ENCODE measurements at places on chromosomes 6 and 20.

DNA sequence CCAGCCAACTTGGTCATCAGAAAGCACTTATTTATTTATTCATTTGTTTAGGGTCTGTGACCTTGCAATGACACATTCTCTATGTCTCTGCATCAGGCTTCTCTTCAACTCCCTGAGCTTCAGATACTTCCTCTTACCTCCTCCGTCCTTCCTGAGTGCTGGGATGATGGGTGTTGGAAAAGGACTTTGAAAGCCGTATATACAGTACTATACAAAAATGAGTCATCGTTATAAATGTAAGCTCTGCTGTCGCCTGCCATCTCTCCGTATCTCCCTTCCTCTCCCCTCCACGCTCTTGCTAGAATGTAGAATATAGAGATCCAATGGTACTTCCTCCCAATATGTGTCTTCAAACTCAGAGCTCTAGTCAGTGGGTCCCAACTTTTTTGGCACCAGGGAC lies 91.9 kb upstream of the SALL4 start:
- no peak for DNase-seq

DNA sequence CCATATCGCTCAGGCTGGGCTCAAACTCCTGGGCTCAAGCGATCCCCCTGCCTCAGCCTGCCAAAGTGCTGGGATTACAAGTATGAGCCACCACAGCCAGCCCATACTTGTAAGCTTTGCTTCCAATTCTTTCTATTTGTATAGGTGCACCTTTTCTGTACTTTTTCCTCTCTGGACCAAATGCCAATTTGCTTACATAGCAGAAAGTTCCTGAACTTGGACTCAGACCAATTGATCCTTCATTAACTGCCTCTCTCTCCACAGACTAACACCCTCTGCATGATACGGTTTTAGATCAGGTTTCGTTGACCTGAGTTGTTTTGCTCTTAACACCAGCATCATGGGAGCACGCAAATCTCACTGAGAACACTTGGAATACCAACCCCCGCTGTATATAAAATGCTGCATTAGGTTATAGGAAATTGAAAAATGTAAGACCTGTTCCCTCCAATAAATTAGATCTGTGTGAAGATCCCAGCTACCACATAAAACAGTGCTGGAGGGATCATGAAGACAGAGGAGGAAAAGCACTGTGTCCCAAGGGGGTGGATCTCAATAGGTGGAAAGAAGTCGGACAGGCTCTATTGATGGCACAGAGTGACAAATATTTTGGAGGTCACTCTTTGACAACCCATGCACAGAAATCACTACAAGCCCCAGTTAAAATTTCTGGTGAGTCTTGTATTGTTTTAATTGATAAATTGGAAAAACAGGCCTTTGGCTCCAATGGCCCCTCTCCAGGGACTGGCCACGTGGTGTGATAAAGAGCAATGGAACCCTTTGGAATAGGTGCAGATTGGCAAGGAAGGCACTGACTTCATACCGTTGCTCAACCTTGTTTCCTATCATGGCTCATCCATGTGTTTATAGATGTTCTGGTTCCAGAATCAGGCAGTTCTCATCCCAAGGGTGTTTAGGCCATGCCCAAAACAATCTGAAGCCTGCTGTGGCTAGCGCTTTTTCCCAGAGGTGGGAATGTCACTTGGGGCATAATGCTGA lies 51.2 kb downstream of the ISM1 start:
- no peak for DNase-seq

DNA sequence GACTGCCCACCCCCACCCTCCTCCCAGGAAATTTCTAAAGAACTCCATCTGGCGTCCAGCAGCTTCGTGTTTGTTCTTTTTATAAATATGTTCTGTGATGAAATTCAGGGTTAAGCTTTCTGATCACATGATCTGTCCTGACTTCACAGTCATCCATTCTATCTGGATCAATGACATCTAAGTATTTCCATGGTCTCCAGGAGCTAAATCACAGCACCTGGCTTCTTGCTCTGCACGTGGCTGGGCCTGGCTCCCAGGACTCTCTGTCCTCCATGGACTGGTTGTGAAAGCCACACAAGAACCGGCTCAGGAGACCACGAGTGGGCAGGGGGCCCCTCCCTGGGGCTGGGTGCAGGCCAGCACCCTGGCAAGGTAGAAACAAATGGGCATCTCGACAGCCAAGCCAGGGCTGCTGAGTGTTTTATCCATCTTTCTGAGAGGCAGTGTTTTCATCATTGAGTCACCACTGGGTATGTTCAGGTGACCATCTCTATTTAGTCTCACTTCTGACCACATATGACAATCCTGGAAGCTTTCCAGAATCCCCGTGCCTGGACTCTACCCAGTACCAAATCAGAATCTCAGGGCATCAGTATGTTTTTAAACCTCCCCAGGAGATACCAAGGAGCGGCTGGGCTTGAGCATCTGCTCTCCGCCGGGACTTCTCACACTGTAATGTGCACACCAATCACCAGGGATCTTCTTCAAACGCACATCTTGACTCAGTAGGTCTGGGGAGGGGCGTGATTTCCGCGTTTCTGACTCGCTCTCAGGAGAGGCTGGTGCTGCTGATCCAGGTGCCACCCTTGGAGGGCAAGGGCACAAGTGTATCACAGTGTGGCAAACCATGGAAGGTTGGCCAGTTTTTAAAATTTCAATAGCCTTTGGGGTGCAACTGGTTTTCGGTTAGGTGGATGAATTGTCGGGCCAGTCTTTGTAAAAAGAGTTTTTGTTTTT lies 31.6 kb upstream of the PXDC1 start:
- DNase-seq: no peak

DNA sequence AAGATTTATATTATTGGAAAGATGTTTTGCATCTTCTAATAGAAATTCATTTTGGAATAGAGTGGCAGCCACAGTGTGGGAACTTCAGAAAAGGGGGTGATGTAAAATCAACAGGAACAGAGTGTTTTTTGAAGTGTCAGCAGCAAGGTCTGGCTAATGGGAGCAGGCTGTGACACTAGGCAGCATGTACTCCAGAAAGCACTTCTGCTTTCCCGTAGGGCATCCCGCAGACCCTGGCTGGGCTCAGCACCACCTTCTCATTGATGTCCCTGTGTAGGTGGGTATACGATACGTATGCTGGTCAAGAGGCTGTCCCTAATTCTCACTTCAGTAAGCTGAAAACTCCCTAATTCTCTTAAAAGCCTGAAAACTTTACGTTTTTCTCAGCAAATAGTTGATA lies 74.7 kb downstream of the EYA4 start:
- no peak for DNase-seq

GRCh38 chr6:44829836-44830235 lies 442.3 kb downstream of the CDC5L start:
- DNase-seq: no peak

DNA sequence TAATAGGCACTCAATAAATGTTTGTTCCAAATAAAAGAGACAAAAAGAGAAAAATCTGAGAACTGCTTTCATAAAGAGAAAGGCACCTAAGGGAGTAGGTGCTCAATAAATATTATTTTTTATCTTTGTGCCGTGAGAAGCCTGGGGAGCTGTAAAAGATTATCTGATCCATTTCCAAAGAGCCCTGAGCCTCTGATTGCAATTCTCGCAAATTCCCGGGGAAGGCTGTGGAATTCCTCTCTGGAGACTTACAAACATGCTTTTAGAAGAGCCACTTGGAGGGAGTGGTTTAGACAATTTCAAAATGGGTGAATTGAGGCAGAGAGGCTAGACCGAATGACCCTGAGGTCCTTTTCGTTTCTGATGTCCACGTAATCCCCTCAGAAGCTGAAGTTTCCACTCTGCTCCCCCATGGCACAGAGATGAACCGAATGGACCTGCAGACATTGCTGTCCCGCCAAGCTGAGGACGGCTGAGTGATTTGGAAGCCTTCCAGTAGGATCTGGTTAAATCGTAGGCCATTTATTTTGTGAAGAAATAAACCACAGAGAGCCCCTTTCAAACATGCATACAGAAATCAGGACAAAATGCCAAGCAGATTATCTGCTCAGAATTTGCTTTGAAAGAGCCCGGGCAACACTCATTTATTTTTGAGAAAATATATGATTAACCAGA lies 77.8 kb downstream of the PKHD1 start:
- no peak for DNase-seq

DNA sequence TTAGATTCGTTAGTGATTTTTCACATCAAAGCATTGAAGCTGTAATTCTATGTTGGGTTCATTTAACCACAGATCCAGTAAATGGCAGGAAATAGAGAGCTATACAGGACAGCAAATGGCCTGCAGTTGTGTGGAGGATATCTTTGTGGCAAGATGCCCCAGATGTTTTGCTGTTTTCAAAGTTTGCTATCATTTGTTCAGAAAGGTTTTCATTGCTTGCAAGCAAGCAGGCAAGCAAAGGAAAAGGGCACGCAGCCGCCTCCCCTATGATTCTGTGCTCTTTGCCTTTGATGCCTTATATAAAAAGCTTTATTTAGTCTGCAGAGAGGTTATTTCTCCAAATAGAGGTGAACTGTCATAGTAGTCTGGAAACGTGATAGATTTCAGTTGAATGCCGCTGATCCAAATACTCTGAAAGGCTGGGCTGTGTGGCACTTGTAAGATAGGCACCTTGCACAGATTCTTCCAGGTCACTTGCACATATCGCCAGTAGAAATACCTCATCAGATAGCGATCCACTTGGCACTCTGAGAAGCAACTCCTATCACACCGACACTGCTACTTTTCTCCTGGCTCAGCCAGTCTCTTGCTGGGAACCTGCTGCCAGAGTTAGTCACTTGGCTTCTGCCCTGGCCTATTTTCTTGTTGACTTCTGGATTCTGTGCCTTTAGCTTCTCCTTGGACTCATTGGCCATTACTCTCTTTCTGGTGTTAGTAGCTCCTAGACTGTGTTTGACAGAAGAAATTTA lies 66.4 kb downstream of the UTRN start:
- DNase-seq: no peak

- no peak for DNase-seq
These were observed 7.7 kb downstream of the DNAH8 start for GRCh38 chr6:38722727-38723334.

GRCh38 chr6:125728739-125729138 lies 20.7 kb upstream of the HEY2 start:
- DNase-seq: no peak

DNA sequence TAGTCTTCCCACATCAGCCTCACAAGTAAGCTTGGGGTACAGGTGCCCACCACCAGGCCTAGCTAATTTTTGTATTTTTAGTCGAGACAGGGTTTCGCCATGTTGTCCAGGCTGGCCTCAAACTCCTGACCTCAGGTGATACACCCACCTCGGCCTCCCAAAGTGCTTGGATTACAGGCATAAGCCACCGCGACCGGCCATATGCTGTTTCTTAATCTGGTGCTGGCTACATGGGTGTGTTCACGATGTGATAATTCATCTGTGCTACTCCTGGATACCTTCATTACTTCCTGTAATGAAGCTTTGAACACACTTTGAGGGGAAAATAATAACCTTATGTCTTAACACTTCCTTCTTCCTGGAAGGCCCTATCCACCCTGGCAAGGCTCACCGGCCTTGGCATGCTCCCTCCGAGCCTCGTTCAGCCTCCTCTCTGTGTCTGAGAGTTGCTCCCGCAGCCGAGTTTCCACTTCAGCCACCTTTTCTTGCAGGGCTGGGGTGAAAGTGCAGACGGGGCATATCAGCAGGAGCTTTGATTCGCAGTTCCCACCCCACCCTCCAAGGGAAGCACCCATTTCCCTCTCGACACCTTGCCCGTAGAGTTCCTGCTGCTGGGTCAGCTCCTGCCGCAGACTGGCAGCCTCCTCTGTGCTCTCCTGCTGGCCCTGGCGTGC lies 5.6 kb upstream of the PSORS1C2 start:
- no peak for DNase-seq

Measured in Karpas-422 (cell line).